ENCODE measurements at places on chromosomes 2 and 18.

DNA sequence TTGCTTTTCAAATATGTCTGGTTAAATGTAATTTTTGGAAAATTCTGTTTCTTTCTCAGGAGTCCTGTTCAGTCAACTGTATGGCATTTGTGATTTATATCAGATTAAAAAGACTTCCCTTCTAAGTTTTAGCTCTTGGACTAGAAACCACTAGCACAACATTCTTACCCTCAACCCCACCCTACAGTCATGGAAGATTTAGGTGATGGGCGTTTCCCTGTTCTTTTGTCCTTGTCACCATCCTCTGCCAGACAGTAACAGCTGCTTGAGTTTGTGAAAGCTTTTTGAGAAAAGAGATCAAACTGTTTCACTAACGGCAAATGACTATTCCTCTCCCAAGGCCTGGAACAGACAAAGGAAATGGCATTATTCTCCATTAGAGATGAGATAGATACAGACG is 31.8 kb downstream of the SERPINB5 start:
- no peak for DNase-seq

- no peak for DNase-seq
These were observed 410.0 kb upstream of the KCNH7 start for GRCh38 chr2:163248376-163249253.

DNA sequence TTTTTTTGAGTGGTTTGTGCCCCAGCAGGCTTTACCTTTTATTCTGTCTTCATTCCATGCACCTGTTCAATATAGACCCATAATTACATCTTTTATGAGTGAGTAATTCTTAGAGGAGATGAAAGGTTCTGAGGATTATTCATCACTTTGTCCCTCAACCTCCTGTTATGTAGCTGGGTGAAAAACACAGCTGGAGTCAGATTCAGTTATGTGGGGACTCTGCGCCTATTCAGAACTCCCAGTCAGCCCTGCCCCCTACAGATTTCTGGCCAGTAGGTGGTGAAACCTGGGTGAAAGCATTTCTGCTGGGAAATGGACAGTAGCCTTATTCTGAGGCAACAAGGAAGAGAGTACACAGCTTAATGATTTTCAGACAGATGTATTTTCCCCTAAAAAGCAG is 107.8 kb downstream of the MGAT5 start:
- DNase-seq = peak; percentile 28

DNA sequence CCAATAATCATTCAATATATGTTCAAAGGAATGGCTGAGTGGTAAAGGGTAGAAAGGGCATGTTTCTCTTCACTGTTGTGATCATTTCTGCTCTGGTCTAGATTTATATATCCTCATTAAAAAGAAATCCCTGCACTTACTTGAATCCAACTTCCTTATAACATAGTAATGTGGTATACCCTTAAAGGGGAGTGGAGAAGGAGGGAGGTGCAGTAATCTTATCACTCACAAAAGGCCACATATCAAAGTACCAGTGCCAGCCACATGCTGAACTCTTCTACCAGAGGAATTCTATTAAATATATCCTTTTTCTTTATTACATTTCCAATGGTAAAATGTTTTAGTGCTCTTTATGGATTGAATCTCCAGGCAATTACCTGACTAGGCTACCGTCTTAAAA is 3.3 kb downstream of the KATNAL2 start:
- DNase-seq = no peak

DNA sequence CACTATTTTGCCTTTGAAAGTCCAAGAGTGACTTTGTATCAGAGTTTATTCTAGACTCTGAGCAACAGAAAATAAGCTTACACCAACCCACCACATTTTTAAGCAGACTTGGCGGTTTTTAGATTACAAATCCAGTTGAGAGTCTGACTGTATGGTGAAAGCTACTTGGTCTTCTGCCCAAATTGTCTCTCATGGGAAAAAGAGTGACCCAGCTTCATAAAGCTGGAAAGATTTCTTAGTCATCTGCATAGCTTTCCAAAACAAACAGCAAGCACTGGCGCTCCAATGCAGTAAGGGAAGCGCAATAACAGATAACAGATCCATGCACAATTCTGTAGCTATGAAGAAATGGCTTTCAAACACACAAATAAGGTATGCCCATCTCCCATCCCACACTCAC is 7.1 kb downstream of the DSG1 start:
- no peak for DNase-seq
